ENCODE measurements at places on chromosomes 7 and 10.

GRCh38 chr7:13169356-13169755, 481.9 kb downstream of the ARL4A start:
- no peak for DNase-seq

- DNase-seq, result no peak
These were observed 249.3 kb upstream of the NEBL start for GRCh38 chr10:21146436-21146789.

- no peak for DNase-seq
These were observed 236.6 kb upstream of the GRB10 start for GRCh38 chr7:51019191-51019844.

DNA sequence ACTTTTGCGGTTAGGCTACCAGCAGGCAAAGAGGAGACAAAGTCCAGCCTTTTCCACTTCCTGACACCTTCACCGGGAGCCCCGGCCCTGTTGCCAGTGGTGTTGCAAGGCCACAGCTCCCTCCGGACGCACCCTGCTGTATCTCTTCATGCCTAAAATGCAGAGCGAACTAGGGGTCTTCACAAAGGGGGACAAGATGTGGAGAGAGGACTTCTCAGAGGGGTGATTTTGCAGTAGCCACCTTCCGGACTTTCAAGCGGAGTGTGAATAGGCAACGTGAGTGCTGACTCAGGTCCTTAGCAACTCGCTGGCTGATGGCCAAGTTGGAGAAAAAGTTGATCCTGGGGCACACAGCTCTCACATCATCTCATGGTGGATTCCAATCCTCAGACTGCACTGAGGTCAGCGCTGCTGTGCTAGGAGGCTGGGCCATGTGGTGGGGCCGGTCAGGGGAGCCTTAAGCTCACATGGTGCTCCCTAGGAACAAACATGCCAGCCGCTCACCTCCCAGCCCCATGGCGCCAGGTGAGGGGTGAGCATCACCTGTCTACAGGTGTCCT, 166.3 kb downstream of the LCOR start:
- DNase-seq, result no peak
